ENCODE measurements at places on chromosomes 5 and 9.

- no peak for DNase-seq
Observed at GRCh38 chr5:124283031-124283430, 463.4 kb downstream of the ZNF608 start.

- no peak for DNase-seq
Observed at GRCh38 chr9:116792271-116792670, 105.2 kb downstream of the TRIM32 start.

DNA sequence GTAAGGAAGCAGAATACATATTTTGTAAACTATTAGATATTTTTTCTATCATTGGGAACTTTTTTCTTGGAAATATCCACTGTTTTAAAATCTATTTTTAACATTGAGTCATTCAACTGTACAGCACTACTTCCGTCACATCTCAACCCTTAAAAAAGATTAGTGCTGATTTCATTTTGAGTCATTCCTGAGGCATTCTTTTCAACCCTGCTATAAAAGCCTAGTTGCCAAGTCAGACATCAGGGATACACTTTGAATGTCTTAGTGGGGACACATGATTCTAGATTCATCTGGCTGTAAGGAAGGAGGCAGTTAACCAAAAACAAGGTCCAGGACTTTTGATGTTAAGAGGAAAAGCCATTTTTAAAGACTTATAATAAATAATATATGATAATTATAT is 160.9 kb downstream of the GIN1 start:
- DNase-seq, result no peak

GRCh38 chr5:168746893-168747640 is 167.9 kb upstream of the PANK3 start:
- no peak for DNase-seq

GRCh38 chr9:77475641-77476473 is 172.3 kb downstream of the GNA14 start:
- DNase-seq, result peak; percentile 45

Measured in activated naive CD4-positive, alpha-beta T cell treated with anti-CD3 and anti-CD28 coated beads, Interleukin-2, amount 50 U/mL, for 16 hours (primary cell).